IMR-90 (cell line): ENCODE measurements at places on chromosomes 1 and 21.
A peak's percentile ranks its signal among the peaks of the same experiment; 100 is the strongest.

- DNase-seq, result no peak
Observed at GRCh38 chr1:44453798-44454349, 48.8 kb downstream of the RNF220 start.

- peak; percentile 20 for DNase-seq
Observed at GRCh38 chr21:33587792-33588484, 546 bp downstream of the DONSON start.

GRCh38 chr1:145706086-145706664 is 993 bp downstream of the PDZK1 start:
- peak; percentile 59 for DNase-seq

- DNase-seq, result peak; percentile 9
Observed at GRCh38 chr1:115828101-115829022, 12.6 kb downstream of the NHLH2 start.

- no peak for DNase-seq
Observed at GRCh38 chr1:231939118-231939517, 312.5 kb downstream of the DISC1 start.

- DNase-seq, result no peak
Observed at GRCh38 chr1:92424381-92424780, 62.3 kb downstream of the GFI1 start.

GRCh38 chr1:206929524-206929923 is 7.8 kb upstream of the FCMR start:
- DNase-seq, result no peak

GRCh38 chr1:40439247-40439646 is 11.0 kb upstream of the ZFP69B start:
- DNase-seq, result no peak

- DNase-seq, result no peak
Observed at GRCh38 chr1:19925342-19926070, 2.1 kb upstream of the PLA2G2E start.

DNA sequence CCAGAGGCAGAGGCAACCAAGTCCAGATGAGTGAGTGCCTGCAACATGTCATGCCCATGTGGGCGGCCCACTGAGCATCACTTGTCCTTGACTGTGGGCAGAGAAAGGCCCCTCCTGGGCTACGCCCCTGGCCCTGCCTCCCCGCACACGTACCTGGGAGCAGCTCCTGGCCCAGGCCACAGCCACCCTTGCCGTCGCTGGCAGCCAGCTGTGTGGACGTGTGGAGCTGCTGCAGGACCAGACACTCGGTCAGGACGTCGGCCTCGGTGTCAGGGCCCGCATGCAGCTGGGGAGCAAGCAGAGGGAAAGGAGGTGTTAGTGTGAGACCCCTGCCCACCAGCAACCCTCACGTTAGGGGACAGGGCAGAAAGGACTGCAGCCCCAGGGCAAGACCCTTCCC is 61.3 kb downstream of the DMRTB1 start:
- no peak for DNase-seq

GRCh38 chr1:119882132-119883049 is 13.9 kb downstream of the ADAM30 start:
- peak; percentile 27 for DNase-seq

DNA sequence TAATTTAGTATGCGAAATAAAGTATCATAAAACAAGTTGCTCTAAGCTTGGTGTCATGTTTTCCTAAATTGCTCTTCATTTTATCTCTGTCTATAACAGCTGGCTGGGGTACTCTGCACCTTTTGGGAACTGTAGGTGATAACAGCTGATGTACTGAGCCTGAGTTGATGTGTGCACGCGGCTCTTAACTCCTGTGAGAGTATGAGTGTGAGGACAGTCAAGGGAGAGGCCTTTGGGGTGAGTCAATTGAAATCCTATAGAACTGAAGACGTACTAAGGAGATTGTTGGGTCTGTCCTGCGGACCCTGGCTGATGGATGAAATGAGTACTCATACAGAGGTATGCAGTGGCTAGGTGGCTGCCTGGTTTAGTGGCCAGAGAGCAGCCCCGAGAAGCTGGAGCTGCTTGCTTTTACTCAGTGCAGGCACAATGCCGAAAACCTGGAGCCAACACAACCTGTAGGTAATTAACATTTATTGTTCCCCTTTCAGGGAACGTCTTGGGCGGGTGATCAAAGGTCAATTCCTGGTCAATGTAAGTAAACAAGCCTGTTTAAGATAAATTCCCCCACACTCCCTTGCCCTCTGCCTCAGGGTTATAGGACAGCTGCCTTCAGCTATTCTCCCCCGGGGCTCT is 188.5 kb downstream of the PRDM2 start:
- DNase-seq, result no peak

- no peak for DNase-seq
Observed at GRCh38 chr1:90193116-90193515, 198.2 kb downstream of the ZNF326 start.

- DNase-seq, result no peak
Observed at GRCh38 chr21:44930543-44930981, 9.3 kb upstream of the SLX9 start.

DNA sequence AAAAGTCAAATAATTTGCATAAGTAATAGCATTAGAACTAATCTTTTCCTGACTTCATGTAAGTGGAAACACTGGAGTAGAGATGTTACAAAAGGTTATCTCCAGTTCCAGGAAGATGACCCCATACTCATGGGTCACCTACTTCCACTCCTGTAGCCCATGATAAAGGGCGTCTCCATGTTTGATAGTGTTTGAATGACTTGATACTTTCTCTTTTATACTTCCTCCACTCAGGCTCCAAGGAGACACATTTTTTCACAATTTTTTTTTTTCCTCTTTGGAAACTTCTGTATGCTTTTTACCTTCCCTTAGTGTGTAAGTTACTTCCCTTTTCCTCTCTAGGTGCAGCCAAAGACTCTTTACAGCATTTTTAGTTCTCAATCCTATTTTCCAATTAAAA is 382.1 kb upstream of the B3GALT2 start:
- DNase-seq, result no peak

DNA sequence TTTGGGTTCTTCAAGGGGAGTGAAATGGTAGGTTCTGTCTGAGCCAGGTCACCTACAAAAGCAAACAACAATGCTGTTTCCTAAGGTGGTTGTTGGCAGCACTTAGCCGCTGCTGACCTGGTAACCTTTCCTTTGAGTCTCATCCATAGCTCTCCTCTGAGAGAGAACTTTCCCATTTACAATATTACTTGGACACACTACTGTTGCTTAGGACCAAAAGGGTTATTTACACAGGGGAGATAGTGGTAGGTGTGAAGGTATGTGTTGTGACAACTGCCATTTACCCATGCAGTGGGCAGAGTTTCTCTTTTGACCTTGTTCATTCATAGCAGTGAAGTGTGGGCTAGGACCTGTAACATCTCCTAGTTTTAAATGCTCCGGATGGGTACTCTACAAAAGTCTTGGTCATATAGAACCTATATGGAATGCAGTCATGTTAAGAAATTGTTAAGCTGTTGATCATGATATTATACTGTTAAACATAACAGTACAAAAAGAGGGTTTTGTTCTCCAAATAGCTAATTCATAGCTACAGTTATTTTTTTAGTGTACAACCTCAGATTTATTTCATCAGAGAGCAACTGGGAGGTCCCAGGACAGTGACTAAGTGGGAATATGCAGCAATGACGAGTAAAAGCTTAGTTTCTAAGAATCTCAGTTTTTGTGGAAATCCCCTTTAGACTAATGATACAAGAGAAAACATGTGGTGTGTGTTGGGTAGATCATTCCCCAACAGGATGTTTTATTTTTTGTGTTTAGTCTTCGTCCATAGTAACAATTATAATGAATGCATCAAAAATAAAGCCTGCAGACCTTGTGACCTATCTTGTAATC is 219.7 kb downstream of the NFIA start:
- peak; percentile 80 for DNase-seq

GRCh38 chr1:65267271-65267670 is 42.1 kb upstream of the DNAJC6 start:
- no peak for DNase-seq

DNA sequence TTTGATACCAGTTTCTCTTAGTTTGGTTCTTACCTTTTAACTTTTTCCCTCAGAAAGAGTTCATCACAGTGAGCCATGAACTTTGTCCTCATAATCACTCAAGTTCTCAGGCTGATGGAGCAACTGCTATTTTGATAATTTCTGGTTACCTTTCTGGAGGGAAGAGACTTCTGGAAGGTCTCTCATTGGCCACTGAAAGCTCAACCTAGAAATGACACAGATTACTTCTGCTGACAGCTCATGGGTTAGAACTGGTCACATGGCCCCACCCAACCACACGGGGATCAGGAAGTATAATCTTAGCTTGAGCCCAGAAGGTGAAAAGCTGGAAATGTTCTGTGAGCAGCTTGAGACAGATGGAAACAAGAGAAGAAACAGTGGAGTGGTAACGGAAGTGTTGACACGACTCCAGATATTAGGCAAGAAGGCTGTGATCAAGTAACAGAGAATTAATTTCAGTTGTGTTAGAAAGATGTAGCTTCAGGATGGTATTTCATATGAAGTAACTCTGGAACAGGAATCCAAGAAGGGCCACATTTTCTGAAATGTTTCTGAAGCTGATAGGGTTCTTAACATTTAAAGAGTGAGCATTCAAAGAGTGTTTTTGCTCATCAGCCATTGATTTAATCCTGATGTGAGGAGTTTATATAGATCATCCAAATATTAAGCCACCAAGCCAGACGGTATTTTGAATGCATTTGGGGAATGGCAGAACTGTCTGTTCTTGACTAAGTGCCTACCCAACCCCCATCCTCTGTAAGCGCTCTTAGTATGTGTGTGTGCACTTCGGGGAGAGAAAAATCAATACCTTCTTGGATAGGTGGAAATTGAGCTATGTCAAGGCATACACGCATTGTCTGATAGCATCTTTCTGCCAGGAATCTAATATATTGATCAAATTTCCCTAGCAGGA is 21.9 kb upstream of the XPR1 start:
- DNase-seq, result peak; percentile 34

GRCh38 chr1:165574295-165574694 is 30.5 kb downstream of the LRRC52 start:
- no peak for DNase-seq
